Activated naive CD4-positive, alpha-beta T cell (primary cell): ENCODE measurements at places on chromosomes 2 and 18.

DNA sequence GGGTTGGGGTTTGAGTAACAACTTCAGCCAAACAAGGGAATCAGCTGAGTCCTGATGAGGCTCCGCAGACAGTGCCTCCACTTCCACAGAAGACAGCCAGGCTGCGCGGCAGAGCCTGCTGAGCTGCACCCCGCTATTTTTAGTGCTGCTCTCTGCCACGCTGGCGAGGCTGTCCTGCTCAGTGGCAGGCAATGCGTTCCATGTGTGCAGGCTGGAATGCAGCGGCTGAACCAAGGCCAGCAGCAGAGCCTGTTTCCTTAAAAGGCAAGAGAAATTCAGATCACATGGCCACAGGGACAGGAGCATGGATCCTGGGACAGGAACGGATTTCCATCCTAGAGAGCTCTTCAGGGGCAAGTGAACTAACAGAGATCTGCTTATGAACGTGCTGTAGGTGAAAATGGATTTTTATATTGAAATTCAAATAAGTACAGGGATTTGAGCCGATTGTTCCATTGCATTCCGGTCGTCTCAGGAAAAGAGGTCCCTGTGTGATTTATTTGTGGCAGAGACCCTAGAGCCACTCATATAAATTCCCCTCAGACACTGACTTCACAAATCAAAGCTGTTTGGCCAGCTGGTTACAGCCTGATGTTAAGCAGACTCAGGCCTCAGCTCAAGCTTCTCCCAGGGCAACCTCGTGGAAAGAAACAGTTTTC is 98.7 kb downstream of the COL6A3 start:
- no peak for DNase-seq

DNA sequence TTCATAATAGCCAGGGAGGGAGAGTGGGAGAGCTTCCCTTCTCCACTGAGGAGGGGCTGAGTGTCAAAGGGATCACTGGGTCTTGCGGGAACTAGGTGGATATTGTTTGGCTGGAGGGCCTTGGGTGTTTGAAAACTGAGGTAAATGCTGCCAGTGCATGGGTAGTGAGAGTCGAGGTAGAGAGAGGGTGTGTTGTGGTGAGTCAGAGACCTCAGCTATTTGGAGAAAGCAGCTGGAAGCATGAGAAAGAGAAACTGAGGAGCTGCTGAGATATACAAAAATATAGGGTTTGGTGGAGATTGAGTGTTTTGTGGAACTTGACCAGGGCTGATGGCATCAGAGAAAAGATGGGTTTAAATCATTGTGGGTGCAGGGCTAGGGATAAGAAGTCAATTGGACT is 127.0 kb upstream of the CCDC195 start:
- DNase-seq, result no peak

- DNase-seq, result no peak
These were observed 443.1 kb upstream of the ZEB2 start for GRCh38 chr2:144963031-144963430.

DNA sequence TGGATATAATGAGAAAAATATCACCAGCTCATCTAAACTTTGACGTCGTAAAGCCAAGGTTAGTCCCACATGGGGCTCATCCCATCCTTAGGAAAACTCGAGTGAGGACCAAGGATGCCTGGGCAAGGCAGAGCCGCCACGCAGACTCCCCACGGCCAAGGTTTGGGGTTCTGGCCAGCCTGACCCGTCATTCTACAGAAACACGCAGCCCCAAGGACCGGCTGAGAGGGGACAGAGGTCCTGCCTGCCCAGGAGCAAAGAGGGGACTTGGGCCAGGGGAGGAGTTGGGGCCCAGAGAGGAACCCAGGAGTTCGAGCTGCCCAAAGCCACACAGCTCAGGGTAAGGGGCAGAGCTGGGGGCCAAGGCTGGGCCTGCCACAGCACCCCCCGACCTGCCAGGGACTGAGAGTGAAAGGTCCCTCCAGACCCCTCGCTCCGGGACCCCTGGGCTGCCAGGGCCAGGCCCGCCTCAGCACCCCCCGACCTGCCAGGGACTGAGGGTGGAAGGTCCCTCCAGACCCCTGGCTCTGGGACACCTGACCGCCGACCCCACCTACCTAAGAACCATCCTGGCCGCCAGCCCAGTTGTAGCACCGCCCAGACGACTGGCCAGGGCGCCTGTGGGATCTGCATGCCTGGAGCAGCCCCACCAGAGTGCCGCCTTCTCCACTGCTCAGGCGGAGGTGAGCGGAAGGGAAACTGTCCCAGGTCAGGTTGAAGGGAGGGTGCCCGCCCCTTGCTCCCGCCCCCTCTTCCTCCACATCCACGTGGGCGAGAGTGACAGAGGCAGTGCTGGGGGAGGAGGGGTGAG is at the start of gene PDCD1:
Gene PDCD1, minus strand, starts transcription at position 689 of the 811 bp plus-strand sequence. Its CDS starts 56 bp downstream, at position 633.
- no peak for DNase-seq

DNA sequence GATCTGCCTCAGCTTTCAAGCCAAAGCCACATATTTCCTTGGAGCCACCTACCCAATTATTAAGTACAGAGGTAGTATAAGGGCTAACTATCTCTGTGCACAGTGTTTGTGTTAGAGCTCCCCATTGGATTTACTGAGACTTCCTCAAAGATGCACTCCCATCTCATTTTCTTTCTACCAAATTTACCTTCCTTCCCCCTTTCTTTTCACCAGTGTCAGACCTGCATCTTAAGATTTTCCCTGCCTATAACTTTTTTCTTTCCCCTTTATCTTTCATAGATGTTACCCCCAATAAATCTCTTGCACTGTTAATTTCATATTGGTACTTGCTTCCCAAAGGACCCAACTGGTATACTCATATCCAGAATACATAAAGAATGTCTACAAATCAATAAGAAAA is 5.9 kb upstream of the REL start:
- no peak for DNase-seq

DNA sequence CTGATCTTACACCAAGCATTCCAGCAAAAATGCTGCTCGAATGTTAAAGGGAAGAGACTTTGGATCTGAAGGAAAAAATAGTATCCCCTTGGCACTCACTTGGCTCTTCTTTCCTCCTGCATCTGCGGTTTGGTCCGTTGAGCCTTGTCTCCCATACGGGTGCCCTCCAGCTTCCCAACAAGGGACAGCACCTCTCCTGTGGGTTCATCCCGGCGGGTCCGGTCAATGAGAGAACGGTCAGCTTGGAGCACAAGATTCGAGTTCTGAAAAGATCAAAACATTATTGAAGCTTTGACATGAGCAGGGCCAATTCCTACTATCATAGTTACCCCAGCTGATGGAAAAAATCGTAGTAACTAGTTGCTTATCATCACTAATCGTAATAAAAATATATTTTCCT is 740 bp downstream of the SNRNP200 start:
- DNase-seq, result no peak

DNA sequence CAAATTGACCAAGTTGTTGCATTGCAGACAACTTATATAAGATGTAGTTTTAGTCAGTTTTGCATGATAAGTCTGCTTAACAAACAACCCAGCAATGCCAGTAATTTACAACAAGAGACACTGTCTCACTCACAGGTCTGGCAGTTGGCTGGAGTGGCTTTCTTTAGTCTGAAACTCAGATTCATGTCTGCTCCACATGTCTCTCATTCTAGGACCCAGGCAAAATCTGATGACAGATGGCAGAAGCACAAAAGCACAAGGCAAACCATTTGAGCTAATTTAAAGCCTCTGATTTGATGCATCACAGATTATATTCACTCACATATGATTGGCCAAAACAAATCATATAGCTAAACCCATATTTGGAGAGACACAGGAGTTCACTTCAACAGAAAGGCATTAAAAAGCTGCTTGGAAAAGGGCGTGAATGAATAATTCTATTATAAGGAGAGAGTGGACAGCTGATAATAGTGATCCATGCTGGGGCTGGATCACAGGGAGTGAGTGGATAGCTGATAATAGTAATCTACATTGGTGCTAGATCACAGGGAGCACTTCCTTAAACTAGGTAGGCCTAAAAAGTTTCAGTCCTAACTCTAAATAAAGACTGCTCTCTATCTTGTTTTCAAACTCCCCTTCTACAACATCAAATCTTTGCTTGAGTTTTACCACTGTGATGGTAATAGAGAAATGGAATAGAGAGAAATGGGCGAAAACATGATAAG is 593.2 kb upstream of the ZNF804A start:
- no peak for DNase-seq

DNA sequence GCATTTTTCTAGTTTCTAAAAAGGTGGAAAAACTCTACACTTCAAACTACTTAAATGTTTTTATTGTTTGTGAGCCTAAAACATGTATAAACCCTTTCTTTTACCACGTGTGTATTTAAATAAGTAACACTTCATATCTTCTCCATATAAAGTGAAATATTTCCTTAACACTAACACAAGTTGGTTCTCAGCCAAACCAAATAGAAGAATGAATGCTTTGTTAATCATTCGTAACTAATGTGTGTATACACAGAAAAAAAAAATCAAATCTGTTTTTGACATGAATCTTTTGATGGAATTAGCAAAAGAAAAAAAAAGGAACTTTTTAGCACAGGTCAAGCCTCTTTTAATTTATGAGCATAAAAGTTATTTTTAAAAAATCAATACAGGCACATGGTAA is 89.3 kb downstream of the EHBP1 start:
- DNase-seq, result no peak

DNA sequence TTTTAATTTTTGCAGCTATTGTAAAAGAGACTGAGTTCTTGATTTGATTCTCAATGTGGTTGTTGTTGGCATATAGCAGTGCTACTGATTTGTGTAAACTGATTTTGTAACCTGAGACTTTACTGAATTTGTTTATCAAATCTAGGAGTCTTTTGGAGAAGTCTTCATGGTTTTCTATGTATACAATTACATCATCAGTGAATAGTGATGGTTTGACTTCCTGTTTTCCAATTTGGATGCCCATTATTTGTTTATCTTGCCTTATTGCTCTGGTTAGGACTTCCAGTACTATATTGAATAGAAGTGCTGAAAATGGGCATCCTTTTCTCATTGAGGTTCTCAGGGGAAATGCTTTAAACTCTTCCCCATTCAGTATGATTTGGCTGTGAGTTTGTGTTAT is 99.7 kb downstream of the GULP1 start:
- no peak for DNase-seq

- DNase-seq, result no peak
These were observed 93.9 kb downstream of the TTC32 start for GRCh38 chr2:19807866-19808265.

GRCh38 chr2:8115456-8115855 is 566.4 kb upstream of the ID2 start:
- DNase-seq, result no peak

DNA sequence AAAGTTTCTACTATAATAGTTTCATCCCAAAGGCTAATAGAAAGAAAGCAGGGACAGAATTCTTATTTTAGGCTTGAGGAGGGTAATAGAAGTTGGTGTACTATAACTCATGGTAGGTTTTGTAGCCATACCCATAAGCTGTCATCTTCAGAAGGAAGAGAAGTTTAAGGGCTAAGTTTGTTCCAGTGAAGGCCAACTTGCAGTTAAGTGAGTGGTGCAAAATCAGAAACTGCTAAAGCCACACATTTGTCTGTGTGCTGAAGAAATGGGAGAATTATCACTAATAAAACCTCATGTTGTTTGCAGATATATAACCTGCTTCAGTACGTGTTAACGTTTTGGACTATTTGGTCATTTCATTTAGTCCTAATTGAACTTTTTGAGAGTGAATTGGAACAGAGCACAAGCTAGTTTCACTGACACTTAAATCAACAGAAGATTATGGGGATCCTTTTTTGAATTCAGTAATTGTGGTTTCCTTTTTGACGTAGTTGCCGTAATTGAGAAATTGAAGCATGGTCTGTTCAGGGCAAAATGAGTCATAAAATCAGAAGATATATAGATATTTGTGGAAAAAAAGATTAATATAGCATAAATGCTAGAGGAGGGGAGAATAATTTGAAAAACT is 69.1 kb downstream of the PHLPP1 start:
- DNase-seq, result no peak

- no peak for DNase-seq
These were observed 161.1 kb downstream of the KCNH7 start for GRCh38 chr2:162677476-162677875.

GRCh38 chr2:66334237-66335029 is 100.5 kb upstream of the MEIS1 start:
- no peak for DNase-seq

DNA sequence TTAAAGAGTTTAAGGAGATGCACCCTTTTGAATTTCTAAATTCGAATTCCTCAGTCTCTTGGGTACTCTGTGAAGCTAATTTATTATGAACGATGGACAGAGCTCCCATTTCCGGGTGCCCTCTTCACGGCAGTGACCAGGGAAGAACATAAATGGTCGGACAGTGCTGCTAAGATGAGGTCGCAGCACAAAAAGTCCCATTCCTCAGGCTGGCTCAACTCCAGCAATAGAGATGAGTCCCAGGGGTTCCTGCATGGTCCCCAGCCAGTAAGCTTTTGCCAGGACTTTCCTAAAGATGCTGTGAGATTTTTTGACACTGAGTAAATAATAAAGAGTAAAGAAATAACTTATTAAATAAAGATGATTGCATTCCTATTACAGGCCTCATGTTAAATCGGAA is 43.0 kb upstream of the STK39 start:
- no peak for DNase-seq

DNA sequence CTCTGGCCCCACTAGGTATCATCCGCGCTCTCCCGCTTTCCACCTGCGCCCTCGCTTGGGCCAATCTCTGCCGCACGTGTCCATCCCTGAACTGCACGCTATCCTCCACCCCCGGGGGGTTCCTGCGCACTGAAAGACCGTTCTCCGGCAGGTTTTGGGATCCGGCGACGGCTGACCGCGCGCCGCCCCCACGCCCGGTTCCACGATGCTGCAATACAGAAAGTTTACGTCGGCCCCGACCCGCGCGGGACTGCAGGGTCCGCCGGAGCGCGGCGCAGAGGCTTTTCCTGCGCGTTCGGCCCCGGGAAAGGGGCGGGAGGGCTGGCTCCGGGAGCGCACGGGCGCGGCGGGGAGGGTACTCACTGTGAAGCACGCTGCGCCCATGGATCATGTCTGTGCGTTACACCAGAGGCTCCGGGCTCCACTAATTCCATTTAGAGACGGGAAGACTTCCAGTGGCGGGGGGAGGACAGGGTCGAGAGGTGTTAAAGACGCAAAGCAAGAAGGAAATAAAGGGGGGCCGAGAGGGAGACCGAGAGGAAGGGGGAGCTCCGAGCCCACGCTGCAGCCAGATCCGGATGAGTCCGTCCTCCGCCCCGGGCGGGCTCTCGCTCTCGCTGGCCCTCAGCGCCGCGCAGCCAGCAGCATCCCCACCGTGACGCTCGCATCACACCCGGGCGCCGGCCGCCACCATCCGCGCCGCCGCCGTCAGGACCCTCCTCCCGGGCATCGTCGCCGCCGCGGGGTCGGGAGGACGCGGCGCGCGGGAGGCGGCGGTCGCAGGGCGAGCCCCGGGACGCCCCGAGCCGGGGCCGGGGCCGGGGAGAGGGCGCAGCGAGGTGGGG is 664 bp downstream of the NETO1 start:
- no peak for DNase-seq

GRCh38 chr2:239304533-239305221 is 96.1 kb downstream of the HDAC4 start:
- no peak for DNase-seq
